SIG-M5 (cell line): ENCODE measurements at places on chromosomes 12 and 14.

- DNase-seq, result no peak
These were observed 43.0 kb downstream of the PPP4R4 start for GRCh38 chr14:94217116-94217515.

GRCh38 chr12:115895247-115895646, 382.2 kb downstream of the MED13L start:
- no peak for DNase-seq

DNA sequence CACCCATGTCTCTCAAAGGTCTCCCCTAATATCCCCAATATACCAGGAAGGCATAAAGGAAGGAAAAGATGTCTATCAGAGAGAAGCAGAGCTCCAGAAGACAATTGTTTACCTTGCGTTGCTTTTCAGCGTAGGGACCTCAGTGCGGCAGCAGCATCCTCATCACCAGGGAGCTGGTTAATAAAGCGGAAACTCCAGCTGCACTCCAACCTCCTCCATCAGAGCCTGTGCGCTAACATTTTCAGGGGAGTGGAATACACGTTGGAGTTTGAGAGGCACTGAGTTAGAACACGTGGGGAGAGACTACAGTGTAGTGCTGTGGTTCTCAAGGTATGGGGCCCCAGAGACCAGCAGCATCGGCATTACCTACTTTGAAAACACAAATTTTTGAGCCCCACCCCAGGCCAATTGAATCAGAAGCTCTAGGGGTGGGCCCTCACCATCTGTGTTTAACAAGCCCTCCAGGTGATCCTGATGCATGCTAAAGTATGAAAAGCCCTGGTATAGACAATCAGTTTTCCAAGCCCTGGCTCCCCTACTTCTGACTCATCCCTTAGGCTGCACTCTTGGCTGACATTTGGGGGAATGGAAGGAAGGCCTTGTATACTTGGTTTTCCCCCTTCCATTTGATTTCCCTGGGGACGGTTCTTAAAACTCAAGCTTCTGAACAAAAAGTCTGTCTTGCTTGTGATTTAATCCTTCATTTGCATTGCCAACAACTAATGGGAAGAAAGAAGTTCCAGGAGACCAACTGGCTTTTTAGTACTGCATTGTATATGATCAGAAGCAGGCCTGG, 419.0 kb upstream of the CCDC196 start:
- DNase-seq, result no peak

DNA sequence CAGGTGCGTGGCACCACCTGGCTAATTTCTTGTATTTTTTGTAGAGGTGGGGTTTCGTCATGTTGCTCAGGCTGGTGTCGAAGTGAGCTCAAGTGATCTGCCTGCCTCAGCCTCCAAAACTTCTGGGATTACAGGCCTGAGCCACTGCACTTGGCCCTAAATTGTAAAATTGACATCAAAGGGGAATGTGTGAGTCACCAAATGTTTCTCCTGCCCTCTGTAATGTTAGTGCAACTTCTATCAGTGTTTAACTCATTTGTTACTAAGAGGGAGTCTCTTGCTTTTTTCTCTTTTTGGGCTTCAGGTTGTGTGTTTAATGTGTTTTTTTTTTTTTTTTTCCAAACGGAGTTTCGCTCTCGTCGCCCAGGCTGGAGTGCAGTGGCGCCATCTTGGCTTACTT, 2.3 kb downstream of the TULP3 start:
- DNase-seq, result no peak

GRCh38 chr12:124538194-124539082, 29.0 kb downstream of the NCOR2 start:
- no peak for DNase-seq

DNA sequence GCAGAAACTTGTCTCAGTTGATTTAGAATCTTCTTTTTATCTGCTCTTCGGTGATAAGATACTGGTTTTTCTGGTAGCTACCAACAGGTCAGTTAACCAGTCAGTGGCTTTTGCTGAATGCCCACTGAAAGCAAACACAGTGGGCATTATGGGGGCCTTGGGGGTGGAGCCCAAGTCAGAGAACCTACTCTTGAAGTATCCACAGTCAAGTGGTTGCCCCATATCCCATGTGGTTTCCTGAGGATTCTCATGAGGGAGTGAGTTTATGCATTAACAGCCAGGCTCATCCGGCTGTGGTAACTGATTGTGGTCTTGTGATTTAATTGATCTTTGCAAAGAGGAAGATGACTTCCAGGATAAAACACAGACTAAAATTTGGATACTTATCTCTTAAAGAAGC, 83.7 kb downstream of the ST8SIA1 start:
- no peak for DNase-seq

DNA sequence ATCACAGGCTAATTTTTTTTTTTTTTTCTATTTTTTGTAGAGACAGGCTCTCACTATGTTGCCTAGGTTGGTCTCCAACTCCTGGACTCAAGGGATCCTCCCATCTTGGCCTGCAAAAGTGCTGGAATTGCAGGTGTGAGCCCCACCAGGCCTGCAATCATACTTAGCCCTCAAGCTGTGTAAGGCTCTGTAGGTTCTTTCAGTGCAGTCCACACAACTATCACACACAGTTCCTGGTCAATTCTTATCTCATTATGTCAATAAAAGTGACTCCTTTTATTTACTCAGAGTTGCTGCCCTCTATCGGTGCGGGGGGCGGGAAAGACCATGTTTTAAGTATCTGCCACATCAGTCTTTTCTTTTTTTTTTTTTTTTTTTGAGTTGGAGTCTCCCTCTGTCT, 29.0 kb downstream of the SLC2A3 start:
- no peak for DNase-seq

GRCh38 chr14:98890556-98891340, 381.2 kb downstream of the BCL11B start:
- DNase-seq, result no peak

DNA sequence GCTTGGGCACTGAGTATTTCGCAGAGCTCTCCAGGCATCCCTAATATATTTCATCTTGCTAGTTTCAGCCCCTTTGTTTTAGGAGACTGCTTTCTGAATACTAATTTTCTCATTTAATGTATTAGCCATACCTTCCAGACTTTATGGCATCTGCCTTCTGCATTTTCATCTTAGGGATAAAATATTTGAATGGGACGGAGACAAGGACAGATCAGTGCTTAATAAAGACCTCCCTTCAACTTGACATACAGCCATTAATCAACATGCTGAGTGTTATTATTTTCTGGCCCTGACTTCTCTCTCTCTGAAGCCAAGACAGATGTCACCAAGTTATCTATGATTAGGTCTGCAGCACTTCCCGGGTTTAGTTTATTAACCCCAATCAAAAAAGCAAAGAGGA, 42.4 kb downstream of the CACNA2D4 start:
- DNase-seq, result no peak
